ENCODE measurements at places on chromosomes 5 and 9.

- DNase-seq: no peak
Observed at GRCh38 chr5:153711755-153712154, 221.3 kb downstream of the GRIA1 start.

DNA sequence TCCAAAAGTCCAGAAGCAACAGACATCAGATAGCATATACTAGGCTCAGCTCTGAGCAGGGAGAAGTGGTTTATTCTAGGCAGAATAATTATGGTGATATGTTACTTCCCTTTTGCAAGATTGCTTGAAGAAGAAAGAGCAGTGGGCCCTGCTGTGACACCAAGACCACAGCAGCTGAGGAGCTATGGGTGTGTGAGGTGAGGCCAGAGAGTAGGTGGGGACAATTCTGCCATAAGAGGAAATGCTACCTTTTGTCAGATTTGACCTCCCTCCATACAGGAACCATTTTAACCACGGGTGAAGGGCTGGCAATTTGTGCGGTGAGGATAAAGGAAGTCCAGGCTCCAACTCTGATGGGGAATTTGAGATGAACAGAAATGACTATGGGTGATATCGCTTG is 51.3 kb downstream of the TNFSF15 start:
- no peak for DNase-seq

DNA sequence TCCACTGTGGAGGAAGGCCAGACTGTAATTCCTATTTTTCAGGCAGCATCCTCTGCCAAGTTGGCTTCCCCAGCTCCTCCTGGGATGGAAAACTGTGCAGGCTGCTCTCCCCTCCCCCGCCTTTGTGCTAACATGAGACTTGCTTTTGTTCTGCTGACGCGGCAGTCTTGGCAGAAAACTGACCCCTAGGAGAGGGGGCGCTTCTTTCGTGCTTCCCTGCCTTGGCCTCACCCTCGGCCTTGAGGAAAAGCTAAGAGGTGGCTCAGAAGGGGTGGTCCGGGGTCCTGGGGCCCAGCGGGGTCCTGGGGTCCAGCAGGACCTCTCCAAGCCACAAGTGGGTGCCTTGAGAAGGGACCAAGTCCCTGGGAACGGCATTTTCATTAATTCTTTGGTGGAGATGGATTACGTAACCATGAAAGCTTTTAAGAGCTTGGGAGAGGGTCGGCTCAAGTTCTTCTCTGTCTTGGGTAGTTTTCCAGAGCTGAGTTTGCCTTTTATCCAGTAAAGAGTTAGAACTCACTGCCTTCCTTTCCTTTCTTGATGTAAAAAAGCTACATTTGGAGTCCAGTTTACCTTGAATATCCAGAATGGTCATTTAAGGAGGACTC is 51.0 kb downstream of the SH3PXD2B start:
- DNase-seq: no peak

- DNase-seq: no peak
Observed at GRCh38 chr5:143800715-143801114, 11.2 kb upstream of the HMHB1 start.

DNA sequence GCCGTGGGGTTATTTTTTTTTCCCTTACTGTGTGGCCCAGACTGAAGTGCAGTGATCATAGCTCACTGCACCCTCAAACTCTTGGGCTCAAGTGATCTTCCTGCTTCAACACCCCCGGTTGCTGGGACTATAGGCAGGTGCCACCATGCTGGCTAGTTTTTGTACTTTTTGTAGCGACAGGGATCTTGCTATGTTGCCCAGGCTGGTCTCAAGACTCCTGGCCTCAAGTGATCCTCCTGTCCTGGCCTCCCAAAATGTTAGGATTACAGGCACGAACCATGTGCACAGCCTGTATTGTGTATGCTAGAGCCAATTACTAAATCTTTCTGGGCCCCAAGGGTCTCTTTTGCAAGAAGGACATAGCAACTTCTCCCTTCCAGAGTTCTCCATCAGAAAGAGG is 23.1 kb downstream of the GALNT10 start:
- DNase-seq: no peak
